Activated naive CD8-positive, alpha-beta T cell treated with anti-CD3 and anti-CD28 coated beads for 36 hours (primary cell): ENCODE measurements at places on chromosomes 12 and 14. TPM values are rescaled to one million over a fixed set of nuclear protein-coding genes. Genes with fewer than 3 reads are reported as not detected.

DNA sequence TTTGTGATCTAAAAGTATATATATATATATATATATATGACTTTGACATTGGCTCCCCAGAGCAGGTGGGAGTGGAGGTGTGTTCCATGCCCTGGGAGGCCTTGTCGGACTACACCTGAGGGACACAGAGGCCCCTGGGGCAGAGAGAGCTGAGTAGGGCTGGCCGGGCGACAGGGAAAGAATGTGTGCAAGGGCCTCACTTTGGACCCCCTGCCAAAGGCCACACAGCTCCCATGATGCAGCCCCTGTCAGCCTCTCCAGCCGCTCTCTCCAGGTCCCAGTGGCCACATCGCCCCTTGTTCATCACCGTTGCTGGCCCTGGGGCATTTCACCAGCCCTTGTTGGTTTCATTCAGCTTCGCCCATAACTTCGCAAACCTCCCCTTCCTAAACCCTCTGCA lies 123.9 kb downstream of the BCL11B start:
- H3K27ac ChIP-seq: no peak overlapping the region
- DNase-seq: no peak
- peaks cover 4% of the 10 kb centered on the region for H3K4me1 ChIP-seq
- H3K4me3 ChIP-seq: no peak overlapping the region

- H3K36me3 ChIP-seq: peaks cover 7% of the 10 kb centered on the region
- H3K4me1 ChIP-seq: no peaks in the 10 kb centered on the region
- no peak for DNase-seq
- H3K27me3 ChIP-seq: no peaks in the 10 kb centered on the region
- no peak overlapping the region for H3K4me3 ChIP-seq
Observed at GRCh38 chr14:80576401-80576800, 365.1 kb upstream of the DIO2 start.

GRCh38 chr14:67853715-67854114 lies 34.1 kb downstream of the RAD51B start:
- DNase-seq: no peak
- H3K27me3 ChIP-seq: no peaks in the 10 kb centered on the region
- no peak overlapping the region for H3K4me3 ChIP-seq
- peaks cover 17% of the 10 kb centered on the region for H3K4me1 ChIP-seq
- peaks cover 8% of the 10 kb centered on the region for H3K36me3 ChIP-seq
- H3K27ac ChIP-seq: no peak overlapping the region

DNA sequence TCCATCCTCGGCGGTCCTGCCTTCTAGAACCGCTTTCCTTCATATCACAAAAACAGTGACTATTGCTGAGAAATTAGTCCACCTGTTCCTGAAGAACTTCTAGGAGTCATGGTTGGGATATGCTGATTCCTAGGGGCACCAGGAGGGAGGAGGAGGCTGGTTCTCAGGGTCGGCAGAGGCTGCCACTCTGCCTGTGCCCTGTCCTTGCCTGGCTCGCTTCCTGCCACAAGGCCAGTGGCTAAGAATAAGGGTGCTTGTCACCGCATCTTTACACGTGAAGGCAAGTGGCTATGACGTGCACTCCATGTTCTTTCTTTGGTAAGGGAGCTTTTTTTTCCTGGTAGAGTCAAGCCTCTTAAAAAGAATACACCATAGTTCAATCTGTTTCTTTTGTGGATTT lies 18.7 kb upstream of the DGLUCY start:
- no peaks in the 10 kb centered on the region for H3K36me3 ChIP-seq
- no peaks in the 10 kb centered on the region for H3K27me3 ChIP-seq
- DNase-seq: no peak
- H3K4me3 ChIP-seq: no peak overlapping the region

- H3K4me1 ChIP-seq: no peaks in the 10 kb centered on the region
- no peak overlapping the region for H3K27ac ChIP-seq
- no peak for DNase-seq
- H3K27me3 ChIP-seq: no peaks in the 10 kb centered on the region
- no peak overlapping the region for H3K4me3 ChIP-seq
Observed at GRCh38 chr14:34254571-34254970, 207.5 kb downstream of the SPTSSA start.

DNA sequence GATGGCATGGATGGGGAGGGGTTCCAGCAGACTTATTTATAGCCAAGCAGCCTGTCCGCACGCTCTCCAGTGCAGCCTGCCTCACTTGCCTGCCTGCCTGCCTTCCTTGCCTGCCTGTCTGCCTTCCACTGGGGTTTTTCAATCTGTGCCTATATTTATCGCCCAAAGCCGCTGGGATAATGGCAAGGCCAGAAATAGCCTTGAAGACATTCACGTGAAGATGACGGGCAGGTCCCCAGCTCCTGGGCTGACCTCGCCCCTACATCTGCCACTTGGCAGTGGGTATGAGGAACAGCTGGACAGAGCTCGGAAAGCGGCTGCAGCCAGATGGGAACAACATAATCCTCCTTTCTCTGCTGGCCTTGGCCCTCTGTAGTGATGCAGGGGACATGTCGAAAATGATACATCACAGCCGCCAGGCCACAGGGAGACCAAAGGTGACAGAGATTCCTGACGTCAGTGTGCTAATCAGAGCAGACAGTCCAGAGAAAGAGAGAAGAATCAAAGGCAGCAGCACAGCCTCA lies 53.3 kb downstream of the PITPNM2 start:
- no peak overlapping the region for H3K27ac ChIP-seq
- H3K4me1 ChIP-seq: peaks cover 14% of the 10 kb centered on the region
- DNase-seq: no peak
- H3K4me3 ChIP-seq: no peak overlapping the region

DNA sequence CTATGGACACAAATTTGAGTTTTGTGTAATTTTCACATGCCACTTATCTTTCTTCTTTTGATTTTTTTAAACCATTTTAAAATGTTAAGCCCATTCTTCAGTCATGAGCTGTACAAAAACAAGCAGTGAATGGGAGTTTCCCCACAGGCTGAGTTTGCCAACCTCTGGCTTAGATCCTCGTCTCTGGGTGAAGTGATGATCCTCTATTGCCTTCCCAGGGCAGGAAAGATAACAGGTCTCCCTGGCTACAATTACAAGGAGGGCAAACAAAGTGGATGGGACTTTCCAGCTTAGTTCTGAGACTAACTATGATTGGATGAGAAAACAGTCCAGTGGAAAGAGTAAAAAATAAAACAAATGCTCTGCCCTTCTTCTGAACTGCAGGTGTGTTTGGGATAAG lies 203.7 kb downstream of the SPTSSA start:
- no peaks in the 10 kb centered on the region for H3K4me1 ChIP-seq
- H3K4me3 ChIP-seq: no peak overlapping the region

GRCh38 chr14:23627961-23628360 lies 8.2 kb upstream of the DHRS2 start:
- DNase-seq: no peak
- H3K27ac ChIP-seq: no peak overlapping the region
- H3K36me3 ChIP-seq: no peaks in the 10 kb centered on the region
- peaks cover 9% of the 10 kb centered on the region for H3K4me1 ChIP-seq
- no peak overlapping the region for H3K4me3 ChIP-seq

DNA sequence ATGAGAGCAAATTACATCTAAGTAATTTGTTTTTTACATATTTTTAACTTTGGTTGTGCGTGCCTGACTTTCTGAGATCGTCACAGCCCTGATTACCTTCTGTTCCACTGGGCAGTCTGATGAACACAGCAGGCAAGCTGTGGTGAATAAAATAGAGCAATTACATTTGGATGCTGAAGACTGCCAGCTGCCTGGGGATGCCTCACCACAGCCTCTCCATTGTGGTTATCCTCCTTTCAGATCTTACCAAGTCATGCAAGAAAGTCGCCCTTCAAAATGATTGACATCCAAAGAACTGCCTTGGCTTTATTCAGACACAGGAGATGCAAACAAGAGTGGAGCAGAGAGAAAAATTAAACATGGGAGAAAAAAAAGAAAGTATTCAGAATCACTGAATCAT lies 456.6 kb upstream of the TMPO start:
- DNase-seq: no peak
- no peak overlapping the region for H3K4me3 ChIP-seq
- H3K36me3 ChIP-seq: no peaks in the 10 kb centered on the region
- H3K4me1 ChIP-seq: no peaks in the 10 kb centered on the region

DNA sequence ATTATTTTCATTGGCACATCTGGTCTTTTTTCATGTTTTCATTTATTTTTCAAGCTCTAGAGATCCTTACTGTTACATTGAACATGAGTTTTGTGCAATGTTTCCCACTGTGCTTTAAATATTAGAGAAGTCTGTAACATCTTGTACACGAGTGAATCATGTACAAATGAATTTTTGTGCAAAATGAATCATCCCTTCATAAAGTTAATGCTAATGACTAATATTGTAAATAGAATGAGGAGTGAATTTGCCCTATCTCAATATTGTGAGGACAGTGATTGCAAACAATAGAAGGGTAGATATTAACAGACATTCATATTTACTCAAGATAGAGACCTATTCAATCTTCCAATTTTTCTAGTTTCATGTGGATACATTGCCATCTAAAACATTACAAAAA lies 463.3 kb upstream of the FOXG1 start:
- H3K27ac ChIP-seq: no peak overlapping the region
- DNase-seq: no peak
- H3K27me3 ChIP-seq: no peaks in the 10 kb centered on the region
- H3K4me1 ChIP-seq: no peaks in the 10 kb centered on the region
- H3K4me3 ChIP-seq: no peak overlapping the region
- H3K36me3 ChIP-seq: no peaks in the 10 kb centered on the region

DNA sequence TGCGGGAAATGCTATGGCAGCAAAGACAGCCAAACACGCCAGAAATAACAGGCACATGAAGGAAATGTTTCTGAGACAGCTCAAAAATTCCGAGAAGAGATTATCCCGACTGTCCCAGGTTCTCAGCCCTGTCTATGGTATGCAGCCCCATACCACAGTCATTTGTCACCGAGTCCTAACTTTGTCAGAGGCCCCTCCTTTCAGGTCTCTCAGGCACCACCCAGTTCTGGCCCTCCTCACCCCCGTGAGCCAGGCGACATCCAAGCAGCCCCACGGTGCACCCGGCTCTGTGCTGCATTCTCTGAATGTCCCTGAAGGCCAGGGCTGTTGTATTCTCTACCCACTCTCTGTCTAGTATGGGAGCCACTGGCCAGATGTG lies 24.0 kb downstream of the SSH1 start:
- no peak overlapping the region for H3K4me3 ChIP-seq
- no peaks in the 10 kb centered on the region for H3K27me3 ChIP-seq
- no peak for DNase-seq
- H3K27ac ChIP-seq: no peak overlapping the region
- peaks cover 35% of the 10 kb centered on the region for H3K4me1 ChIP-seq

- DNase-seq: no peak
- H3K4me1 ChIP-seq: no peaks in the 10 kb centered on the region
- no peaks in the 10 kb centered on the region for H3K36me3 ChIP-seq
- H3K27ac ChIP-seq: no peak overlapping the region
- H3K4me3 ChIP-seq: no peak overlapping the region
Observed at GRCh38 chr14:79011920-79012204, 841.7 kb downstream of the NRXN3 start.

DNA sequence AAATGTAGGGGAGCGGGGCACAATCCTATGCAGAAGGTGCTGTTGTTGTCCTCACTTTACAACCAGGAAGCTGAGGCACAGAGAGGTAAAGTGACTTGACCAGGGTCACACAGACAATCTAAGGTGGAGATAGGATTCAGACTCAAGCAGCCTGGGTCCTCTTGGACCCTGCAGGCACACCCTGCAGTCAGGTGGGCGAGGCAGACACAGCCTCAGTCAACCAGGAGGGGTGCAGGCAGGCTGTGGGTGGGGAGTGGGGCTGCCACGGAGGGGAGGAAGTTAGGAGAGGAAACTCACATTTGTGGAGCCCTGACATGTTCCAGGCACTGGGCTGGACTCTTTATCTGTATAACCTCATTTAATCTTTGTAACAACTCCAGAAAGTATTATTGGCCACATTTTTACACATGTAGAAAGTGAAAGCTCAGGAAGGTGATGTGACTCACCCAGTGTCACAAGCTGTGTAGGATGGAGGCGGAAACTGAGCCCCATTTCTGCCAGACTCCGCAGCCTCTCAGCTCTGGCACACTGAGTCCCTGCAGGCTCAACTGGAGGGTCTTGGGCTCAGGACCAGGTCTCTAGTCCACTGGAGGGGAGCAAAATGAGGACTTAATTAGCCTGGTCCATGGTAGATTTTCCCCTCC lies 24.9 kb upstream of the CHGA start:
- peaks cover 15% of the 10 kb centered on the region for H3K27me3 ChIP-seq
- DNase-seq: peak; percentile 64
- H3K27ac ChIP-seq: peak overlapping the region; percentile 77
- no peaks in the 10 kb centered on the region for H3K36me3 ChIP-seq
- peaks cover 24% of the 10 kb centered on the region for H3K4me1 ChIP-seq

DNA sequence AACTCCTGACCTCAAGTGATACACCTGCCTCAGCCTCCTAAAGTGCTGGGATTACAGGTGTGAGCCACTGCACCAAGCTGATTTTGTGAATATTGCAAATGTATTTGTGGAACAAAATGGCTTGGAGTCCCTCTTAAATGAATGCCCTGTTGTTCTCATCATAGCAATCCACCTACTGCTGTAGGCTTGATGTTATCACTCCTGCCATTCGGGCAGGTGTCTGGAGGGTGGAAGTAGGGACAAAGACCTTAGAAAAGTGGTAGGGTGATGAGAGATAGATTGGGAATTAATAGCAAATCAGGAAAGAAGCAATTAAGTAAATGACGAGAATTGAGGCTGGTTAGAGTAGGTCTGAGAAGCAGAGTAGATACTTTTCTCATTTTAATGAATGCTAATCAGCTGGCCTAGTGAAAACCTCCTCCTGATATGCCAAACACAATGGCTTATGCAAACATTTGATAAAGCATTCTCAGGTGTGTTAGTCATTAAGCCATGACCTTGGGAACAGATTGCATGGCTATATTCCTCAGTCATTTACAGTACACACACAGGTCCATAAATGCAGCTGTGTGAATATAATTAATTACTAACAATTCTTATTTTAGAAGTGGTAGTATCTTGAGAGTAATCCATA lies 60.5 kb upstream of the USP44 start:
- H3K27me3 ChIP-seq: no peaks in the 10 kb centered on the region
- no peak overlapping the region for H3K27ac ChIP-seq
- H3K36me3 ChIP-seq: no peaks in the 10 kb centered on the region
- H3K4me3 ChIP-seq: no peak overlapping the region
- DNase-seq: no peak
- peaks cover 5% of the 10 kb centered on the region for H3K4me1 ChIP-seq

DNA sequence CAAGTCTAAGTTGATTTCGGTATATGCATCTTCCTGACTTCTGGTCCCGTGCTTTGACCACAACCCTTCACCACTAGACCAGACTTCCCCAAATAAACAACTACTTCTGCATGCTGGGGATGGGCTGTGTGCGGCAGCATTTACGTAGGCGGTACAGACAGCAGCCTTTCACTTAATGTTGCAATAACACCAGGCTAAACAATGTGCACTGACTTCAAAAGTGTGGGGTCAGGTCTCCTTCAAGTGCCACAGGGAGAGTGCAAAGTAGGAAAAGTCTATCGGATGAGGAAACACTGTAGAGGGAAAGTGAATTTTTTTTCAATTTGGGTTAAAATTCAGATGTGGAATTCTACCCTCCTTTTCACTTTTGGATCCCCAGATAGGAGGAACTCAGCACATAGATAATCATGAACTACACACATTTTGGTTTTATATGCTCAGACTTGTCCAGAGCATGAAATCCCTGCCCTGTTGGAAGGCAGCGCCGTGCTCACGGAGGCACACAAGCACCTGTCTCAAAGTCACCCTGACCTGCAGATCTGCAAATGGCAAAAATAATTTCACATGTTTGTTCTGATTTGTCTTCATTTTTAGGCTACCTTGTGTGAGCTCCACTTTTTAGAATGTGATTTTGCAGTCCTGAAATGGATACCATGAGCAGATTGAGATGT lies 3.6 kb upstream of the FOS start:
- H3K4me1 ChIP-seq: peaks cover 39% of the 10 kb centered on the region
- no peak overlapping the region for H3K4me3 ChIP-seq
- H3K36me3 ChIP-seq: peaks cover 4% of the 10 kb centered on the region
- H3K27me3 ChIP-seq: peaks cover 56% of the 10 kb centered on the region
- DNase-seq: no peak
- H3K27ac ChIP-seq: no peak overlapping the region

The STAB2 gene
- not detected for total RNA-seq

The SELPLG gene
- total RNA-seq: 23.0 TPM

The CCDC38 gene
- total RNA-seq: 0.16 TPM

The OLR1 gene
- not detected for total RNA-seq
